ENCODE measurements at places on chromosomes 13 and 19.

DNA sequence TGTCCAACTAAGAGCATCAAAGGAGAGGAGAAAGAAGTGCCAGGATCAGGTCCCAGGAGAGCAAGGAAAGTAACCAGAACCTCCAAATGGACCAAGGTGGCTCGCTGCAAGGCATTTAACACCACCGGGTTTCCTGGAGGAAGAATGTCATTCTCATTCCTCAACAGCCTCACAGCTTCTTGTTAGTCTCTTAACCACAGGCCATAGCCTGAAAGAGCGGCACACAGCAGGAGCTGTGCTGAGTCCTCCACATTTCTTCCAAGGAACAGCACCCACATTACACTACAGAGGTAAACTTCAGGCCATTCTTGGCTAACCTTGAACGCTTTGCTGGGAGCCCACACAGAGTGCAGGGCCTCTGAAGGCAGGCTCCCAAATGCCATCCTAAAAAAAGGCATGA is 23.6 kb downstream of the DOCK9 start:
- no peak for DNase-seq

GRCh38 chr13:106522898-106523525 is 12.4 kb downstream of the EFNB2 start:
- DNase-seq, result no peak

DNA sequence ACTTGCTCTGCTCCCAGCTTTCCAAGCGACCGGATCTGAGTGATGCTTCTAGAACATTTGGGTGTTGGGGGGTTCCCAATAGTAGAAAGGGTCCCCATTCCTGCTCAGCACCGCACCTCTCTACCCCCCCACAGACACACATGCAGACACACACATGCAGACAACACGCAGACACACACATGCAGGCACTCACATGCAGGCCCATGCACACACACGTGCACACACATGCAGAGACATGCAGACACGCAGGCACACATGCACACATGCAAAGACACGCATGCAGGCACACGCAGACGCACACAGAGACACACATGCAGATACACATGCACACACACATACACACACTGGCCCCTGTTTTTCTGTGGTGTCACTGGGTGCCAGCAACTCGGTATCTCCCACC is 23.8 kb downstream of the ONECUT3 start:
- no peak for DNase-seq

GRCh38 chr13:98577836-98578285 is 954 bp upstream of the STK24 start:
- DNase-seq, result no peak

- DNase-seq, result no peak
Measured at GRCh38 chr13:77042566-77043177, 15.7 kb upstream of the FBXL3 start.

DNA sequence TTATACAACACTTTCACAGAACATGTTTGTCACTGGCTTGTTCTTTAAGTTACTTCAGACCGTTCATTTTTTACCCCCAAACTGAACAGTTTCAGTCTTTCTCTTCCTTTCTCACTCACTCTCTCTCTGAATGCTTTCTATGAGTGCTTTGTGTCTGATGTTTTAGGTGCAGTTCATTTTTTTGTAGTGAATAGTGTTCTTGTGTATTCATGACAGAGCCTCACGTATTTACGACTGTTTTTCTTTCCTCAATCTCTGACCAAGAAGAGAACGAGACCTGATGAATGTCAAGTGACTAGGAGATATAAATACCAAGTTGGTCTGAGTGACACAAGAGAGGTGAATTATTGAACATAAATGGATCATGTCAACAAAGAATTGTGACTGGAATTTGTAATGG is 1525.0 kb upstream of the MIR17HG start:
- DNase-seq, result no peak

- DNase-seq, result no peak
Measured at GRCh38 chr13:66778461-66778860, 451.7 kb downstream of the PCDH9 start.

- DNase-seq, result no peak
Measured at GRCh38 chr19:48329167-48329891, 4.0 kb downstream of the EMP3 start.

GRCh38 chr13:41546372-41547190 is 89.2 kb downstream of the RGCC start:
- no peak for DNase-seq

DNA sequence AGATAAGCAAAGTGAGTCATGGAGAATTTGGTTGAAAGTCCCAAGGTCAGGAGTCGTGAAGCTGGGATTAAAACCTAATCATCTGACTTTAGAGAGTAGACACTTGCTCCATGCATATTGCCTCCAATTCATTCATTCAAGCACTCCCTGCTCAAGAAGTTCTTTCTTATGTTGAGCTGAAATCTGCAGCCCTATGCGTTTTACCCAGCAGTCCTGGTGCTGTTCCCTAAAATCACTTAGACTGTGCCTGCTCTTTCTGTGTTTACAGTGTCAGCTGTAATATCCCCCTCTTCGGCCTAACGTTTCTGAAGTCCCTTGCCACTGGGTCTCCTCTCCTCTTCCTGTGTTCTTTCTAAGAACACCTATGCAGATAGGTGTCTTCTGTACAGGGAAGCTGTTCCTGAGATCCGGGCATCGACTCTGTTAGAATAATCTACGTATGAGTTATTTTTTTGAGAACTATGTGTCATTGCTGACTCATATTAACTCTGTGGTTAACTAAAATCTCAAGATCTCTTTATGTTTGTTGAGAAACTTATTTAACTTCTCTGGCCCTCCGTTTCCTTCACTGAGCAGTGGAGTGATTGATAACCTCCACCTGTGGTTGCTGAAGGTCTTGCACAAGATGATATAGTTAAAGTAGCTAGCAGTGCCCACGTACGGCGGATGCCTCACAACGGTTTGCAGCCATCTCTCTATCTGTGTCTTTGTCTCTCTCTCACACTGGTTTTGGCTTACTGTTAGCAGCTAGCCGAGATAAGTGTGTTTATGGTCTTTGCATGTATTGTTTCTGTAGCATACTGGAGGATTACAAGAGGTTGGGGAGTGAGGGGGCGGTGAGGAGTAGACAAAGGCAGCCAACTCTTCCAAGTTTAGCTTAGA is 4.7 kb downstream of the ALOX5AP start:
- DNase-seq, result peak; percentile 39

- no peak for DNase-seq
Measured at GRCh38 chr13:39875111-39875987, 219.9 kb downstream of the COG6 start.

DNA sequence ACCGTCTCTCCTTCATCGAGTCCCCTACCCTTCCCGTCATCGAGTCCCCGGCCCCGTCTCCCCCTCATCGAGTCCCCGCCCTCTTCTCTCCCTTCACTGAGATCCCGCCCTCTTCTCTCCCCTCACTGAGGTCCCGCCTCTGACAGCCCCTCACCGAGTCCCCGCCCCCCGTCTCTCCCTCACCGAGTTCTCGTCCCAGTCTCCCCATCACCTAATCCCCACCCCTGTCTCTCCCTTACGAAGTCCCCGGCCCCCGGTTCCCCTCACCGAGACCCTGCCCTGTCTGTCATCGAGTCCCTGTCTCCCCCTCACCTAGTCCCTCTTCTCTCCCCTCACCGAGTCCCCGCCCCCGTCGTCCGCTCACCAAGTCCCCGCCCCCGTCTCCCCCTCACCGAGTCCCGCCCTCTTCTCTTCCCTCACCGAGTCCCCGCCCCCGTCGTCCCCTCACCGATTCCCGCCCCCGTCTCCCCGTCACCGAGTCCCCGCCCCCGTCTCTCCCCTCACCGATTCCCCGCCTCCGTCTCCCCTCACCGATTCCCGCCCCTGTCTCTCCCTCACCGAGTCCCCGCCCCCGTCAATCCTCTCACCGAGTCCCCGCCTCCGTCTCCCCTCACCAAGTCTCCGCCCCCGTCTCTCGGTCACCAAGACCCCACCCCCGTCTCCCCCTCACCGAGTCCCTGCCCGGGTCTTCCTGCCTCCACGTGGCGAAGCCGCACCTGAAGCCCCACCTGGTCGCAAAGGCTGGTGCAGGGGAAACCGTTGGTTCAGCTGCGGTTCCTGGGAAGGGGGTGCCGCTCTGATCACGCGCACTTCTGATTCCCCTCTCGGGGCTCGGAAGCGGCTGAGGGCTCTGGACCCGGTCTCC is 23.9 kb upstream of the ZNF846 start:
- peak; percentile 73 for DNase-seq

GRCh38 chr19:6672693-6673290 is 2.8 kb upstream of the TNFSF14 start:
- no peak for DNase-seq

DNA sequence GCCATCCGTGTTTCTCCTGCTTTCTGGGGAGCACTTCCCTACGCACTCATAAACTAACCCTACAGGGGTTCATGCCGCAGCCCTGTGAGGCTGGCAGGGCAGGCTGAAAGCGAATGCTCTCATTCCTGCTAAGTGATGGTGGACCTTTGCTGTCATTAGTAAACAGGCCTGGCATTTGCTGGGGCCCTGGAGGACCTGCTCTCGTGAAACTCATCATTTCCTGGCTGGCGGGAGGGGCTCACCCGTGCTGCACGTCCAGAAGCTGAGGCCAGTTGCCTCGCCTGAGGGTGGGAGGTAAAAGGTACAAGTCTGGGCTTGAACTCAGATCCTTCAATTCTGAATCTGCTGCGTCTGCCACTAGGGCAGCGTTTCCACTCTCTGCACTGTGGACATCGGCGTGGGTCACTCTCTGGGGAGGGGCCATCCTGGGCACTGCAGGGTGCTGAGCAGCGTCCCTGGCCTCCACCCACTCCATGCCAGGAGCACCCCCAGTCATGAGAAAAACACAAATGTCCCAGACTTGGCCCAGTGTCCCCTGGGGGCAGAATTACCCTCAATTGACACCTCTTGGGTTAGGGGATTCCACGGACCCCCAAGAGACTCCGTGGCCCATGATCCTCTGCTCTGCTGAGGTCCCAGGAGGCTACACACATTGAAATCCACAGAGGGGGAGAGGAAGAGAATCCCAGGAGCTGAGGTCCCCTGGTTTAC is 7.0 kb downstream of the MOB3A start:
- no peak for DNase-seq

- DNase-seq, result peak; percentile 62
Measured at GRCh38 chr19:17778251-17778967, 16.5 kb upstream of the B3GNT3 start.

GRCh38 chr13:46296115-46296822 is 84.5 kb downstream of the LRRC63 start:
- no peak for DNase-seq

GRCh38 chr19:47094557-47095475 is 18.8 kb downstream of the ZC3H4 start:
- no peak for DNase-seq

- no peak for DNase-seq
Measured at GRCh38 chr13:99800011-99800410, 171.6 kb downstream of the ZIC5 start.

DNA sequence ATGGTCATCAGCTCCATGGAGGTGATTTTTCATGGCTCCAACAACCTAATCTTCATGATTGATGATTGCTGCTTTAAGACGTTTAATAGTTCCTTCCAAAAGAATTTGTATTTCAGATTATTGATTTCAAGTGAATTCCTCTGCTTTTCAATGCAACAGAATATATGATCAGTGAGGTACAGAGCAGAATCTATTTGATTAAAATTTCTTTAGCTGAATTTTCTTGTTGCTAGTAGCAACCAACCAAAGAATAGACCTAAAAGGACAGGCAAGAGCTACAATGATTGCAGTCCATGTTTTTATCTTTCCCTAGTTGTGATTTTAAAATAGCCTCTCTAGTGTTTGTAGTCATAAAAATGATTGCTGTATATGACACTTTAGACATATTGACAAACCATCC is 76.8 kb upstream of the SCEL start:
- DNase-seq, result no peak

DNA sequence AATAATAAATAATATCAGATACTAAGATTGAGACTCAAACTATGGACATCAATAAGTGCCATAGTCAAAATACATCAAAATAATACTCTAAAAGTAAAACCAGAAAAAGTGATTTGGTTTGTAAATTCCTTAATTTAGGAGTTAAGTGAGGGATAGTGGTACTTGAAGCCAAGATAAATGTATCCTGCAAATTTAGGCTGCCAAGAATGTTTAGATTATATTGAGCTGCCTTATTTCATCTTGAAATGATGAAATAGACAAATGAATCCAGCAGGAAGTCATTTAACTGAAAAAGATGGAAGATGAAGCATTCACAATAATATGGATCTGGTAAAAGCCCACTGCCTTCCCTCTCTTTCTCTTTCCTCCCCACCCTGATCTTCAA is 112.3 kb downstream of the LRCH1 start:
- no peak for DNase-seq

GRCh38 chr13:36919171-36919832 is 736 bp downstream of the SMAD9 start:
- no peak for DNase-seq

- DNase-seq, result no peak
Measured at GRCh38 chr13:75803164-75803611, 167.1 kb downstream of the LMO7 start.

DNA sequence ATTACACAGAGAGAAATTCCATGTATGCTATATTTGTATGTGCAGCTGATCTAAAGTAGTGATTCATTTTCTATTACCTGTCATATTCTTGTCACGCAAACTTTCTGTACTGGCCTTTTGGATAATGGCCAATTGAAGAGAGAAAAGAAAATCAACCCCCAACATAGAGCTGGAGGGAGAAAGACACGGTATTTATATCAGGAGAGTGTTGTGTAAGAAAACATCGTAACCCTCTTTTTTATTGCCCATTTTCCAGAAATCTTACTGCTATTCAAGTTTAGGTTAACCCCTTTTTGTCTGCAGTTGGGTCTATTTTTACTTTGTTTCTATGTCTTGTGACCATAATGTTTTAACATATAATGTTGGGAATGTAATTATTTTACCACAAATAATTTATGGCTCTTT is 27.9 kb downstream of the DGKH start:
- DNase-seq, result no peak

- DNase-seq, result no peak
Measured at GRCh38 chr19:38304352-38304865, 358 bp downstream of the C19orf33 start.

GRCh38 chr13:82664183-82664582 is 1218.1 kb downstream of the SLITRK1 start:
- DNase-seq, result no peak

GRCh38 chr19:2477732-2478191 is 1.8 kb downstream of the GADD45B start:
- DNase-seq, result no peak

GRCh38 chr13:42007844-42008243 is 40.6 kb upstream of the DGKH start:
- no peak for DNase-seq

- DNase-seq, result no peak
Measured at GRCh38 chr13:92355213-92355612, 871.4 kb upstream of the GPC6 start.
